ENCODE measurements at places on chromosomes 2 and 18.

GRCh38 chr2:42170619-42171395 lies 1.7 kb downstream of the EML4 start:
- no peak for DNase-seq

GRCh38 chr2:140775411-140775810 lies 1355.4 kb downstream of the LRP1B start:
- no peak for DNase-seq

DNA sequence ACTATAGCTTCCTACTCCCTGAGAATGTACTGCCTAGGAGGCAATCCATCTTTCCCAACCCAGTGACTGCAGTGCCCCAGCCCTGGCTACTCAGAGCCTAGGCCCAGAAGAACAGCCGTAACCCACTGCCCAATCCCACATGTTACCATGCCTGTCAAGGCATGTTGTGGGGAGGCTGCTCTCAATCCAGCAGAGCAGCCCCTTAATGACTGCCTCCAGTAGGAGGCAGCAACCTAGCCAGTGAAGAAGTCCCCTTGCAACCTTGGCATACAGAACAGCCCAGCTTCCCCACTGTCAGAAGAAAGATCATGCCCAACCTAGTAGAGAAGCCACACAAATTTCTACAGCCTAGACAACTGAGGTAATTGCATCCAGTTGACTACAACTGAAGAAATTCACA lies 44.2 kb upstream of the CDH7 start:
- DNase-seq = no peak

DNA sequence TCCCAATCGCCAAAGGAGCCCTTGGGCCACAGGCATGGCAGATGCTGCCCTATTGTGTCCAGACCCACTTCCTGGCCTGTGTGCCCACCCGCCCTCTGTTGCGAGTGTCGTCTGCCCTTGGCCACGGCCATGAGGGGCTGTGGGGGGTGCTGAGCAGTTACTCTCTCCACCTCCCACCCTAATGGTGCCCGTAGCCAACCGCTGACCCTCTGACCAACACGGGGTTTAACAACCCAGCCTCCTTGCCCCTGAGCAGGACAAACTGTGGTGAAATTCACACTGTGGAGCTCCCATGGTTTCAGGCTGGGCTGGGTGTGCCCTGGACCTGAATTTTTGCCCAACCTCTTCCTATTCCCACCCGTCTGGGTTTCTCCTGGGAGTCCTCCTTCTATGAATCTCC lies 145.7 kb upstream of the HDAC4 start:
- no peak for DNase-seq

DNA sequence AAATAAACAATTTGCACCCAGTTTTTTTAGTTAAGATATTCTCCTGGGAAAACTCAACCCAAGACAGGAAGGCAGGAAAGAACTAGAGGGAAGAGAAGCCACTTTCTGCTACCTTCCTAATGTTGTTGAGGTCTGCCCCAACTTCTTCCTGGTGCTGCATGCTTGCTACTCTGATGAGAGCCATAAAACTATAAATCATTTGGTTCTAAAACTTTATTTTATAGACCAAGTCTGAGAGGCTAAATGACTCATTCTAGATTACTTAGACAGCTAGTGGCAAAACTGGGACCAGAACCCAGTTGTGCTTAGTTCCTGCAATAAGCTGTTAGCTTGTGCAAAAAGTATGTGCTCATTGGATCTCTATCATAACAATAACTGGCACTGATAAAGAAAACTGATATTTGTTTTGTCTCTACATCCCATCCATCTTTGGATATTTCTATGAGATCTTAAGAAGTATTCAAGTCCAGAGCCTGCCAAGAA lies 344.9 kb upstream of the SLC14A2 start:
- no peak for DNase-seq

DNA sequence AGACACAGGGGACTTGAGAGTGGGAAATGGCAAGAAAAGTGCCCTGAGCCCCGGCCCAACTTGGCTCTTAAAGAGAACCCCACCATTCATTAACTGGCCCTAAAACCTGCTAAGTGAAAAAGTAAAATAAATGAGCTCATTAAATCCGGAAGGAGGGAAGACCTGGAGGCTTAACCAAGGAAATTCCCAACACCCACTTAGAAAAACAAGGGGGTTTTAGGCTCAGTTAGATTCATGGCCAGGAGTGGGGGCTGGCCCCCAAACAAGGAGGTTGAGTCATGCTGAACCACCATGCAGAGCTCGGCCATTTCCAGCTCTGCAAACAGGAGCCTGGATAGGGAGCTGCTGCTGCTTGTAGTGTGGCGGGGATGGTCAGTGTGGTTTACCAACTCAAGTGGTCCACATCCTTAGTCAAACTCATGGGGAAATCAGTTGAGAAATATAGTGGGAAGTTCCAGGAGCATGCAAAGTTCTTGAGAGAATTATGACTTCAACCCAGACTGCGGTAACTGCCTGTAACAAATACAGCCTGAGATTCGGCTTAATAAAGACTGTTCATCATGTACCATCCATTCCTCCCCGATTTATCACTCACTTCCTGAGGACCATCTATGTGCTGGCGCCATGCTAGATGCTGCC lies 39.7 kb upstream of the MRPL19 start:
- no peak for DNase-seq

- DNase-seq = no peak
Observed at GRCh38 chr2:20627712-20628380, 23.1 kb downstream of the HS1BP3 start.

DNA sequence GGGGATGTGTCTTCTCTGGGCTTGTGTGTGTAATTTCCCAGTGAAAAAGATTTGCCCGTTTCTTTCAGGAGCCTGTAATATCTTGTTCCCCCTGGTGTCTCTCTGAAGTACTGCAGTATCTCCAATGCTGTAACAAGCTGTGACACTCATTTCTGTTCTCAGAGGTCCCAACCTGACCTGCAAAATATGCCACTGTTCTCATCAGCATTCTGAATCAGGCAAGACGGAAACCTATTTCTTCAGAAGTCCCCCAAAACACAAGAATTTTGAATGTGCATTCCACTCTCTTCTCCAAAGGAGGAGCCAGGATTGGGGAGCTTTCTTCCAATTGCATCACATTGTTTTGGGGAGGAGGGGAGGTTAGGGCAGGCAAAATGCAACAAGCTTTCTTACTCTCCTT lies 77.0 kb upstream of the CNGA3 start:
- DNase-seq = no peak

- DNase-seq = no peak
Observed at GRCh38 chr2:27042159-27042661, 9.3 kb upstream of the AGBL5 start.

GRCh38 chr2:240961910-240962299 lies 36.5 kb upstream of the SNED1 start:
- DNase-seq = peak; percentile 54

DNA sequence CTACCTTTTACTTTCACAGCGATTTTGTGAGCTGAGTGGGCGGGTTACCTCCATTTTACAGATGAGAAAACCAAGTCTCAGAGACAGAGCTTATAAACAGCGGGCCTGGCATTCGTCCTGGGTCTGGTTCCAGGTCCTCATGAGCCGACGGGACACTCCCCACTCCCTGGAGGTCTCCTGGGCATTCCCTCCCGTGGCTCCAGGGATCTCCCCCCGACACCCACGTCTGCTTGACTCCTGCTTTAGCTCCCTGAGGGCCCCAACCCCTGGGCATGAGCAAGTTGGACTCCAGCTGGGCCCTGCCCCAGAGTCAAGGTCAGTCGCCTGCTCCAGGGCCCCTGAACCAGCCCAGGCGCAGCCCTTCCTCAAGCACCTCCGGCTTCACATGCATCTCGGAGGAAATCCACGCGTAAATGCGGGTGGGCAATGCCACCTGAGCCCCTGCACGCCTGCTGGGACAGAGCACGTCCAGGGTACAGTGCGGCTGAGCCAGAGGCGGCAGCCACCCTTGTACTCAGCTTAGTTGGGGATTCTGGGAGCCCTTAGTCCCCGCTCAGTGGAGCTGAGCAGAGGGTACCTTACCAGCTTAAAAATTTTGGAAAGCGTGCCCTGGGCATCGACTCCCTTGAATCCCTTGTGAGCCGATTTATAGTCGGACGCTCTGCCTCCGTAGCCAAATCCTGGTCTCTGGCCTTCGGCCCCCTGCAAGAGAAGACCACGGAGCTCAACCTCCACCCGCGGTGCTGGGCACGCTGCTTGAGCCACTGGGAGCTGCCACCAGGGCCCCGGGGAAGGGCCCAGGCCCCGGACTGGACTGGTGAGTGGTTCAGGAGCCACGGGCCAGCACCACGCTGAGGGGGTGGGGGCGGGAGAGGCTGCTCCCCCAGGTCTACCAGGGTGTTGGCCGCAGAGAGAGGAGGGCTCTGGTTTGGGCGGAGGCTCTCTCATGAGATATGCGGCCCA lies 148.1 kb downstream of the MBP start:
- no peak for DNase-seq

- DNase-seq = no peak
Observed at GRCh38 chr2:197011021-197011417, 84.5 kb upstream of the PGAP1 start.

- DNase-seq = no peak
Observed at GRCh38 chr2:215537611-215538010, 101.7 kb upstream of the FN1 start.

DNA sequence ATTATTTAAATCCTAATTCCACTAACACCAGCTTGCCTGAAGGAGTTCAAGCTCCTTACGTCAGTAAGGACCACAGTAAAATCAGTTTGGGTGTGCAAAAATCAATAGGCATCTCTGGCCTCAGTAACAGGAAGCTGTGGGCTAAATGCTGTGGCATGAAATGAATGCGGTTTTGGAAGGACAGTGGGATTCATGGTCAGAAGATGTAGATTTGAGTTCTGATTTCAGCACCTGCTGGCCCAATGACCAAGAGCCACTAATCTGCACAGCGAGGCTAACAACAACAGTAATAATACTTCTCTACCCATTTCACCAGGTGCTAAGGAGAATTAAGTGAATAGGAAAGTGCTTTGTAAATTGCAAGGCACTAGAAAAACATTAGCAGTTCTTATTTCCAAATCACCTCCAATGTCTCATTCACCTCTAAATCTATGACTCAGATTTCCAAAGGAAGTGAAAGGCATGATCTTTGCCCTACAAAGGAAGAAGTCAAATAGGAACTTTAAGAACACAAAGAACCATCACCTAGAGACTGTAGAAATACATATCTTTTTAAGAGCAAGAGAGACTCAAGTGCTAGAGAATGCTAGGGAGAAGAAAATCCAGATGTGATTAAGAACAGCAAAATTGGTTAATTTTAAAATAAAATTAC lies 172.6 kb downstream of the ANKRD44 start:
- DNase-seq = no peak

DNA sequence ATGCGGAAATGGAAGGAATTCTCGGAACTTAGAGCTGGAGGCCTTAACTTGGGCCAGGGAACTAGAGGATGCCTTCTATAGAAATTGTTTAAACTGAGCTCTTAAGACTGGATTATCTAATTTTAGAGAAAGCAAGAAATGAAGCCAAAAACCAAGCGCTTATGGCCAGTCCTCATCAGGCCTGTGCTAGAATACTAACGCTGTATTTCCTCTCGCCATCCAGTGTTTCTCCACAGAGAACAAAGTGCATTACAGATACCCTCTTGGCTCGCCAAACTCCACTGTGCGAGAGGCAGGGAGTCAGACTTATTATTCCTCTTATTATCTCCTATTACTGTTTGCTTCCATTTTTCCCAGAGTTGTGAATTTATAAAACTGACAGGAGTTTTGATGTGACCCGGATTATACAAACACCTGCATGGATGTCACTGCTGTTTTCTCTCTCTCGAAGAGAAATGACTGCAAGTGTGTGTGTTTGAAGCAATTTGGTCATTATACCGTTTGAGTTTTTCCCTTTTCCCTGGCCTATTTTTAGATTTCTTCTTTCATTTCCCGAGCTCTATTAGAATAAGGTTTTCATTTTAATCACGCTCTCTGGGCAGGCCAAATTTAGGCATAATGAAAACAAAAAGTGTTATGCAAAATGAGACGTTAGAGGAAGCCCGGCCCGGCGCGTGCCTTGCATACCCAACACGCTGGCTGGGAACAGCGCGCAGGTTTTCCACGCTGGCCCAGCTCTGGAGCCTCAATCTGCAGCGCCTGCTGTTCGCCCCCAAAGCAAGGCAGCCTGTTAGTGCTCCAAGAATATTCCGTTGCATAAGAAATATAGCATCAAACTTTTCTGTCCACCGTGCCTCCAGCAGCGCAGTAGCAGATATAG lies 103.3 kb downstream of the ALK start:
- no peak for DNase-seq
